Nephron progenitor cell (in vitro differentiated cells): ENCODE measurements at places on chromosomes 2 and 18.
A peak's percentile ranks its signal among the peaks of the same experiment; 100 is the strongest.

DNA sequence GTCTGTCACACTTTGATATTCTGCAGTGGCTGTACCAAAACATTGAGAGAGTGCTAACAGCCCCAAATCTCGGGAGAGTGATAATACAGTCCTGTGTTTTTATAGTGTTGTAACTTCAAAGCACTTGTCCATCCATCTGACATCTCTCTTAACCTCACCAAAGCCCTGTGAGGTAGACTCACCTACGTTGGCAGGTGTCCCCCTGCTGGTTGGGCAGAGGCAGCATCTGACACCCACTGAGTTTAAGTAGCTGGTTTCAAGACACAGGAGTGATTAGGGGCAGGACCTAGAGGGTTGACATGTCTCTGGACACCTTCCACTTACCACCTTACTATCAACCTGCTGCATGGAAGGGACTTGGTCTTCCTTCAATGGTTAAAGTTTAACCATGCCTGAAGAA lies 22.9 kb downstream of the COLEC12 start:
- peaks cover 89% of the 10 kb centered on the region for H3K4me1 ChIP-seq
- no peak overlapping the region for H3K27ac ChIP-seq
- peaks cover 3% of the 10 kb centered on the region for H3K27me3 ChIP-seq

DNA sequence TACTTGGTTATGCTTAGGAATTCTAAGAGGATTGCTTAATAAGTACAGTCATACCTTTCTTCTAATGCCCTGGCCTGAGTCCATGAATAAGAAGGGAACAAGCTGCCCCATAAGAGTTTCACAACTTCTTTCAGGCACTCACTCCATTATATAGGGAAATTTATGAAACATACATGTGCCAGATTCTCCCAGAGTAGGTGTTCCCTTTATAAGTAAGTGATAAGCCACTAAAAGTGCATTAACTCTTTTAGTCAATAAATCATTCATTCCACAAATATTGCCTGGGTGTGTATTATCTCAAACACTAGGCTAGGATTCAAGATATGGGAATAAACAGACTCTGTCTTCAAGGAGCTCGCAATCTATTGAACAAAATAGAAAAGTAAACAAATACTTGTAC lies 84.5 kb upstream of the RBBP8 start:
- DNase-seq: no peak
- H3K36me3 ChIP-seq: no peaks in the 10 kb centered on the region
- H3K4me1 ChIP-seq: no peaks in the 10 kb centered on the region
- H3K27ac ChIP-seq: no peak overlapping the region

DNA sequence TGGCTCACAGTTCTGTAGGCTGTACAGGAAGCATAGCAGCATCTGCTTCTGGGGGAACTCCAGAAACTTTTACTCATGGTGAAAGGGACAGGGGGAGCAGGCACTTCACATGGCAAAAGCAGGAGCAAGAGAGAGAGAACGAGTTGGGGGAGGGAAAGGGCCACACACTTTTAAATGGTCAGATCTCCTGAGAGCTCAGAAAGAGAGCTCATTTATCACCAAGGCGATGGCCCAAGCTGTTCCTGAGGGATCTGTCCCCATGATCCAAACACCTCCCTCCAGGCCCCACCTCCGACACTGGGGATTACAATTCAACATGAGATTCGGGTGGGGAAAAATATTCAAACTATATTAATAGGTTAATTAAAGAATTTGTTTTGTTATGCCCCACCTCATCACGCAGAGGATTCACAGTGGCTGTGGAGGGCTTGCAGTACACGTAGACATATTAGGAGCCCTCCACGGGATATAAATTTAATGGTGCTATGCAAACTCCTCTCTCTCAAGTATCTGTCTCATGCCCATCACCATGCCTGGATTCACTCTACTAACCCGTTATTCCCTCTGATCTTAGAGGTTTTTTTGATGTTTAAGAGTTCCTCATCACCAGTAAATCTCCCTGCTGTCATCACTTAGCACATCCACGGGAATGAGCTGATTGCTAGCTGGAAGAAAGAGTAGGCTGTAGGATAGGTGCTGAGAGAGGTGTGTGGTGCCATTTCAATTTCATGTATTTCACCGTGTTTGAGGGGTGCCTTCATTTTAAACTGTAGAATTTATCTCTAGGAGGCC lies 84.5 kb upstream of the ARHGAP28 start:
- H3K4me3 ChIP-seq: peak overlapping the region; percentile 1
- no peak for DNase-seq
- H3K27ac ChIP-seq: no peak overlapping the region
- H3K4me1 ChIP-seq: peaks cover 38% of the 10 kb centered on the region

DNA sequence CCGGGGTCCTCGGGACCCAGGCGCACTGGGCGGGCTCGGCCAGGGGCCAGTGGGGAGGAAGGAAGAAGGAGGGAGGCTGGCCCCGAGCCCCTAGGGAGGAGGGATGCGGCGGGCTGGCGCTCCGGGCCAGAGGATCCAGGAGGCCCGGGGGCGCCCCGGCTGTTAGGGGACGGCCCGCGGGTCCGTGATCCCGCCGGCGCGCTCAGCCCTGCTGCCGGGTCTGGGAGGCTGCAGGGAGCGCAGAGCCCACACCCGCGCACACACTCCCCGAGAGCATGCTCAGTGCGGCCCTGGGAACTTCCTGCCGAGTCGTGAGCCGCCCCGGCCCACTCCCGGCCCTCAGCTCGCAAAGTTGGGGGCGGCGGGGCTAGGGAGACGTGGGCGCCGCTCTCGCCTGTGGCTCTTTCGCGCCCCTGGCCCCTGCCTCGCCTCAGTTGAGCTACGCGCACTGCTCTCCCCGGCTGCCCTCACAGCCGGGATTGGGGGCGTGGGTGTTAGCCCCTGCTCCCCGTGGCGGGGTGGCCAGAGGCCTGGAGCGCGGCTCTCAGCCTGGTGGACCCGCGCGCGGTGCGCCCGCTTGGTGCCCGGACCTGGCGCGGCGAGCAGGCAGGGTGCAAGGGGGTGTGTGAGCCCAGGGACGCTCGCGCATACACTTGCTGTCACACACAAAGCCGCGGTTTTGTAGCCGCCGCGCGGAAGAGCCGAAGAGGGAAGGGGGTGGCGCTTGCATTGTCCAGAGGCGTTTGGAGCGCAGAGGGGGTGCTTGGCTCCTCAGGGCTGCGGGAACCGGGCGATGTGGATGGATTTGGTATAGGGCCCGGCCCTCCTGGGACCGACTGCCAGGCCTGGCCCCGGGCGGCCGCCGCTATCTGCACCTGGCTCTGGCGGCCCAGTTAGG lies 132.9 kb upstream of the MGAT5 start:
- DNase-seq: peak; percentile 68
- H3K4me3 ChIP-seq: peak overlapping the region; percentile 88
- peaks cover 4% of the 10 kb centered on the region for H3K27me3 ChIP-seq
- H3K36me3 ChIP-seq: no peaks in the 10 kb centered on the region

DNA sequence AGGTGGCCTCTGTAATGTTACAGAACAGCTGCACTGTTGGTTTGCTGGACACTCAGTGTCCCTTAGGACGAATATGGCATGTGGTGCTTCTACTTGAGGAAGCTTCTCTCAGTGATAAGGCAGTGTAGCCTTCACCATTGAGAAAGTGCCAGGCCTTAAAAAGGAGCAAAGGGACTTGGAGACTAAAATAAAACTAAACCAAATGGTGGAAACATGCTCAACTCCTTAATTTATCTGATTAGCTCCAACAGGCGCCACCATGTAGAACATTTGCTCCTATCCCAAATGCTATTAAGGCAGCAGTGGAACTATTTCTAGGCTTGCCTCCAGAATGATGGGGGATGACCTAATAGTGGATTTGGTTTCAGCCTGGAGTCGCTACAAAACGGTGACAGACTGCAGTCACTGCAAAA lies 77.5 kb upstream of the MYL1 start:
- H3K27me3 ChIP-seq: peaks cover 3% of the 10 kb centered on the region
- H3K36me3 ChIP-seq: no peaks in the 10 kb centered on the region
- no peaks in the 10 kb centered on the region for H3K4me1 ChIP-seq
